ENCODE measurements at places on chromosomes 12 and 14.

GRCh38 chr14:55721353-55721752 lies 141.3 kb downstream of the KTN1 start:
- H3K27me3 ChIP-seq = no peaks in the 10 kb centered on the region
- H3K4me1 ChIP-seq = no peaks in the 10 kb centered on the region
- no peak for DNase-seq
- no peak overlapping the region for H3K4me3 ChIP-seq

DNA sequence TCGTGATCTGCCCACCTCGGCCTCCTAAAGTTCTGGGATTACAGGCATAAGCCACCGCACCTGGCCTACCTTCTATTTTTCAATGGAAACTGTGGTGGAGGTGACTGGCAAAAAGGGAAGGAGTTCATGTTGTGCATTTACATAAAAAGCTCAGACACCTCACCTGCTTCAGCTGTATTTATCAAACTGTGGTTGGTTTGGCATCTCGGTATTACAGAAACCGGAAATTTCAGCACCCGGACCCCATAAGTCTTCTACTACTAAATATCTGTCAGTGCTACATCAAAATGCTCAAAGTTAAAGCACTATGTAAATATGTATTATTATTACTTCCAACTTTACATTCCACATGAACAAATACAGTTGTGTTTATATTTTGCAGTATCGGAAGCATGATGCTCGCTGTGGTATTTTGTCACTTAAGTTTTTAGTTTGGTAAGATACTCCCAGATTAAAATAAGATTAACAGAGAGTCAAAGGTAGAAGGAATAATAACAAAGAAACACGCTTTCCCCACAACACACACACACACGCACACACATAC lies 95.4 kb downstream of the ITPR2 start:
- peaks cover 10% of the 10 kb centered on the region for H3K36me3 ChIP-seq
- no peak overlapping the region for H3K27ac ChIP-seq
- no peak for DNase-seq
- no peak overlapping the region for H3K4me3 ChIP-seq
- H3K4me1 ChIP-seq = peaks cover 2% of the 10 kb centered on the region

- no peak for DNase-seq
- no peaks in the 10 kb centered on the region for H3K36me3 ChIP-seq
- H3K4me1 ChIP-seq = peaks cover 4% of the 10 kb centered on the region
- H3K27ac ChIP-seq = peak within 1 kb of the TSS; percentile 83
- H3K27me3 ChIP-seq = no peaks in the 10 kb centered on the region
These were observed at the start of gene STRN3 for GRCh38 chr14:31026077-31026449. Gene STRN3 (minus strand): TSS chr14:31026379. CDS start chr14:31026185, 194 bp downstream.

DNA sequence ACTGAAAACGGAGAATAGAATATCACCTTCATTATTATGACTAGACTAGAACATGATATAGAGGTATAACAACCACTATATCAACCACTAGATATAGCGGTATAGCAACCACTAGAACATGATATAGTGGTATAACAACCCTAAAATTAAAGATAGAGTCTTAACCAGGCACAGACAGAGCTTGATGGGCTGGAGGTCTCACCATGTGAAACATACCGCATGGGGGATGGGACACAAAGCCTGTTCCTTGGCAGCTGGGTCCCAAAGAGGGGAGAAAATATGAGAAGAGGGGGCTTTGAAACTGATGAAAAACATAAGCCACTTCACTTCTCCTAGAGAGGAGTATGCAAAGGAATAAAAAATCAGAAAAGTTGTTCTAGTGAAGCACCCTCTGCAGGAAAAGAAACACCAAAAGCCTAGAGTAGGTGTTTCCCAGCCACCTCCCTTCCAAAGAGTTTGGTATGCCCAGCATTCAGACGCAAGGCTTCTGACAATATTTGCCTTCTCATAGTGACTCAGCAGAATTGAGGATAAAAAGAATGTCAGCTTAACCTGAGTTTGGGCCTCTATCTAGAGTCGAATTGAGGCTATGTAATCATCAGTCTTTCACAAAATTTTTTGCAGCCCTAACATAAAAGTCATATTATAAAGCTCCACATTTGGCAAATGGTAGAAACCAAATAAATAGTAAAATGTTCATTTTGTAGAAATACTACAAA lies 316.4 kb downstream of the NOVA1 start:
- no peak for DNase-seq
- no peaks in the 10 kb centered on the region for H3K27me3 ChIP-seq
- H3K36me3 ChIP-seq = no peaks in the 10 kb centered on the region
- H3K4me1 ChIP-seq = no peaks in the 10 kb centered on the region
- no peak overlapping the region for H3K27ac ChIP-seq

DNA sequence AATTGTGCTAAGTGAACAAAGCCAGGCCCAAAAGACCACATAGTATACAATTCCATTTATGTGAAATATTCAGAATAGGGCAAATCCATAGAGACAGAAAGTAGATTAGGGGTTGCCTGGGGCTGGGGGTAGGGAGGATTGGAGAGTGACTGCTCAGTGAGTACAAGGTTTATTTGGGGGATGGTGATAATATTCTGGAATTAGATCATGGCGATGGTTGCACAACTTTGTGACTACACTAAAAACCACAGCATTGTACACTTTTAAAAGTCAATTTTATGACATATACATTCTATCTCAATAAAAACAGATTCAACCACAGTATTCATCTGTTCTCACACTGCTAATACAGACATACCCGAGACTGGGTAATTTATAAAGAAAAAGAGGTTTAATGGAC lies 68.7 kb upstream of the MAP1LC3B2 start:
- no peaks in the 10 kb centered on the region for H3K4me1 ChIP-seq
- DNase-seq = no peak
- no peaks in the 10 kb centered on the region for H3K36me3 ChIP-seq
- no peak overlapping the region for H3K4me3 ChIP-seq
- H3K27me3 ChIP-seq = no peaks in the 10 kb centered on the region

DNA sequence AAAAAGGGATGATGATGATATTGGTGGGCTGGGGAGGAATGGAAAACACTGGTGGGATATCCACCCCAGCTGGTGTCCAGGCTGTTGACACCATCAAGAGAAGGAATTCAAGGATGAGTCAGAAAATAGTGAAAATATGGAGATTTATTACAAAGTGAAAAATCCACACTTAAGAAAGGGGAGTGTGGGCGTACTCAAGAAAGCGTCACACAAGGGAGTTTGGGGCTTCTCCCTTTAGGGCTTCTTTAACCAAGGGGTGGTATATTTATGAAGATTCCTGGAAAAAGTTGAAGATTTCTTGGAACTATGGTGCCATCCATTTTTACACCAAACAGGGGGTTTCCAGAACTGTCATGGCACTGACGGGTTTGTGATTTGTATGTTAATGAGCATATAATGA lies 63.1 kb upstream of the ARID2 start:
- H3K4me3 ChIP-seq = no peak overlapping the region
- H3K27me3 ChIP-seq = no peaks in the 10 kb centered on the region
- H3K36me3 ChIP-seq = no peaks in the 10 kb centered on the region
- peaks cover 18% of the 10 kb centered on the region for H3K4me1 ChIP-seq
- no peak for DNase-seq
- no peak overlapping the region for H3K27ac ChIP-seq

- no peaks in the 10 kb centered on the region for H3K27me3 ChIP-seq
- H3K27ac ChIP-seq = no peak overlapping the region
- no peak for DNase-seq
- H3K36me3 ChIP-seq = no peaks in the 10 kb centered on the region
- H3K4me3 ChIP-seq = no peak overlapping the region
- H3K4me1 ChIP-seq = peaks cover 15% of the 10 kb centered on the region
These were observed 126.9 kb upstream of the RAP1B start for GRCh38 chr12:68483592-68484383.

DNA sequence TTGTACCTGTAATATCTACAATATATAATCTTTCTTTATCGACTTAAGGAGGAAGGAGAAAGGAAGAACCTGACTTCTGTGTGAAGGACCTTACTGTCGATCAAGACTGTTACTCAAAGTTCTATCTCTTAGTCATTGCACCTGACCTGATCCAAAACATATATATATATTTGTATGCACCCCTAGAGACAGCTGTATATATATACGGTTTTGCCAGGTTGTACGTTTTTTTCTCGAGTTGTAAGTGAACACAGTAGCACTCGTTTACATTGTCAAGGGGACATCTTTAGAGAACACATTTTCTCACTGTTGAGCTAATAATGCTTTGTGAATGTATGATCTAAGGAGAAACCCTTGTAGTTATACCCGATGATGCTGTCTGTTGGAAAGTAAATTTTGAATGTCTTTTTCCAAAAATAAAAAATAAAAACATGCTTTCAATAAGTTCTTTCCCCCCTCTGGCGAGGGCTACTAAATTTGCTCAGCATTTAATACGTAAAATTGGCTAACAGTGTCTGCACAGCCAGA lies 536 bp upstream of the SLC35E3 start:
- H3K4me1 ChIP-seq = peaks cover 5% of the 10 kb centered on the region
- H3K27me3 ChIP-seq = no peaks in the 10 kb centered on the region
- H3K27ac ChIP-seq = peak overlapping the region; percentile 74

DNA sequence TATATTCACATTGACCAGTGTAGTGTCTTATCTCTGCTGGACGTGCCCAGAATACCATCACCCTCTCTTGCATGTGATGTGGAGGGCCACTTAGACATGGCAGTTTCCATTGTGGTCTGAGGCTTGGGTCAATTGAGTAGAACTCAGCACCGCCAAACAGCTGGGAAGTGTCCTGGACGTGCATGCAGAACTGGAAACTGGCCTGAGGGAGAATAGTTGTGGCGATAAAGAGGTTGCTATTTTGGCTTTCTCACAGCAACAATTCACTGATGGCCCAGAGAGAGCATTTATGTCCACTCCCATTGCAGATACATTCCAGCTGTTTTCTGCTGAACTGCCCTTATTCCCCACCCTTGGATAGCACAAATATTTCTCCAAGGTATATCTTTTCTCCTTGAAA lies 210.1 kb upstream of the DAAM1 start:
- DNase-seq = no peak
- H3K27ac ChIP-seq = no peak overlapping the region
- no peaks in the 10 kb centered on the region for H3K36me3 ChIP-seq
- H3K27me3 ChIP-seq = no peaks in the 10 kb centered on the region
- no peaks in the 10 kb centered on the region for H3K4me1 ChIP-seq
- no peak overlapping the region for H3K4me3 ChIP-seq
